ENCODE measurements at places on chromosomes 1 and 21.

- no peak for DNase-seq
These were observed 40.1 kb downstream of the TRIM62 start for GRCh38 chr1:33141781-33142180.

GRCh38 chr1:23777979-23778814 lies at the start of gene PITHD1:
TSS of gene PITHD1 (plus strand) at chr1:23778418. CDS start at chr1:23778516, 98 bp downstream.
- peak; percentile 71 for DNase-seq

- DNase-seq = no peak
These were observed 16.3 kb upstream of the SRSF4 start for GRCh38 chr1:29197993-29198392.

GRCh38 chr1:32361308-32361673 lies 994 bp downstream of the FAM229A start:
- DNase-seq = no peak

GRCh38 chr1:204852854-204853253 lies 17.8 kb upstream of the NFASC start:
- no peak for DNase-seq

- DNase-seq = no peak
These were observed 31.0 kb upstream of the MED18 start for GRCh38 chr1:28297826-28298225.

DNA sequence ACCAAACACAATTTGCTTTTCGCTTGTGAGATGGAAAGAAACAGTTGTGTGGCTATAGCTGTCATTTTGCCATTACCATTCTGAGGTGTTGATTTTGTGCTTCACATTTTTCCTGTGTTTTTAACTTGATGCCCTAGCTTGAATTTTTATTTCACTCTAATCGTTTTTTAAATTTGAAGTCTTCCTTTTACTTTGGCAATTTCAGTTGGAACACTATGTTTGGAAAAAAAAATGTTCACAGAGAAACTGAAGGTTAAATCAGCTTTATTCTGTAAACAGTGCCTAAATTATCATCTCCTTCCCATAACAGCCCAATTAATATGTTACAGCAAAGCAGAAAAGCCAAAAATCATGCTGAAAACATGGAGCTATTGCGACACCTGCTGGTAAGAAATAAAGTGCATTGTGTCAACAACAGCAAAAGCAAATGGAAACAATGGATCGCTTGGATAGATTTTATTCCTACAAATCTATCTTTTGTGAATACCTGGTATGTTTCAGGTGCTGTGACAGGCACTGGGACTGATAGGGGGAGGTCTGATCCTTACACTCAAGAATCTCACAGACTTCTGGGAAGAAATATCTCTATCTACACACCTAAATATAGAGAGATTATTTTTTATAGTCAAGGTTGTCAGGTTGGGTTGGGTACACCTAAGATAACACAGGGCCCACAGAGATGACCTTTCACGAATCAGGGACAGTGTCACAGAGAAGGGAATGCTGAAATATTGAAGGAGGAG lies 16.2 kb upstream of the ERICH3 start:
- DNase-seq = no peak

- peak; percentile 73 for DNase-seq
These were observed 5.8 kb upstream of the EPS8L3 start for GRCh38 chr1:109769330-109770078.

GRCh38 chr1:219993554-219994433 lies 52.5 kb downstream of the EPRS1 start:
- no peak for DNase-seq

GRCh38 chr1:177183836-177184235 lies 13.1 kb downstream of the BRINP2 start:
- DNase-seq = no peak

- DNase-seq = no peak
These were observed 16.4 kb downstream of the RPL5 start for GRCh38 chr1:92848201-92848600.

DNA sequence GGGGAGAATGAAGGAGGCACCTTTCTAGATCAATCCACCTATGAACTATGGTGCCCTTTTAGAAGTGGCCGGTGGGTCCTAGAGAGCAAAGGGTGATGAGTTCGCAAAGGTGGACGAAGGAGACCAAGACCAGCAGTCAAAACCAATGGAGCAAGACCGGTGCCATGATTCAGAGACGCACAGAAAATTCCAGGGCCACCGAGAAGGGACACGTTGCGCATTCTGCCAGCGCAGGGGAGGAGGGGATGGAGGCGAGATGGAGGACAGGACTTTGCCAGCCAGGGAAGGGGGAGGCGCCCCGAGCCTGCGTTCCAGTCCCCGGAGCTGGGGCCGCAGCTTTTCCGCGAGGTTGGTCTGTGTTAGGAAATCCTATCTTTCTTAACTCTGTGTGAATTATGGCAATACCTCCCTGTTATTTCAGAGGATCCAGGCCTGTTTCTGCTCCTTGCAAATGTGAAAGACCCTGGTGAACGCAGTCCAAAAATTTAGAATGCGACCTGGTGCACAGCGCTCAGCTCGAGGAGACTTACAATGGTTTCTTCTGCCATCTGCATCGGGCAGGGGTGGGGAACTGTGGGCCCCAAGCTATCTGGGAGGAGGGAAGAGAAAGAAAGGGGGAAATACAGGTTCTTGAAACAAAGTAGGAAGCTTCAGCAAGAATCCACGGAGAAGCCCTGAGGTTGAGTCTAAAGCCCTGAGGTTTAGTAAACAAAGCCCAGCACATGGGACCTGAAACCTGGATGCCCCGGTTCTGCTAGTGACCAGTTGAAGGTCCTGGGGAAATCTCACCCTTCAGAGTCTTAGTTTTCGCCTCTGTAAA lies 129.4 kb downstream of the MRPS6 start:
- DNase-seq = no peak

GRCh38 chr1:17678011-17678410 lies 77.1 kb upstream of the ACTL8 start:
- DNase-seq = no peak

DNA sequence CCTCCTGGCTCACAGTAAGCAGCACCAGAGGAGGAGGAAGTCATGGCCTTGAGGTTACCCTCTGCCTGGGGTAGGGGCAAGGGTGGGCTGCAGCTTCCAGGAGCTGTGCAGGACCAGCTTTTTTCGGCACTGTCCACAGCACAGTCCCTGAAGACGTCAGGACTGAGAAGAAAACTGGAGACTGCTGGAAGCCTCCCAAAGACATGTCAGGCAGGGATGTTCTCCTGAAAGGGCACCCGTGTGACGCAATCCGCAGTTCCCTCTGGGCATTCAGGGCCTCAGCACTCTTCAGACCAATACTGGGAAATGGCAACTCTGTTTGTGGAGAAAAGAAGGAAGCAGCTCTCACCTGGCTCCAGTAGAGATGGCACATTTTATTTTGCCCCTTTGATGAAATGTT lies 64.8 kb upstream of the TENT5C start:
- peak; percentile 37 for DNase-seq

DNA sequence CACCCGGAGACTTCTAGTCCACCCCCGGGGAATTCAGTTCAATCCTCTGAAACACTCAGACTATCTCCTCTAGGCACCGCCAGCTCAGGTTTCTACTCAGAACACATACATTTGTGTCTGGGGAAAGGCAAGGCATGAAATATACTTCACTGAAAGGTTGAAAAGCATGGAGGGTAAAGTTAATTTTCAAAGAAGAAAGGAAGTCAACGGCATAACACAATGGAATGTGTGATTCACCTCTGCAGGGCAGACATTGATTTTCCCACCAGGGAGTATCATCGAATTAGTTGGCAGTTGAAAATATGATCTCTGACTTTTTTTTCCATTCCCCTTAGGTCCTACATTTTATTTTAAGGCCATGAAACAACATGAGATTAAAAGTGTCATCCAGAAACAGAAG lies 669.4 kb downstream of the SMYD3 start:
- DNase-seq = peak; percentile 11

DNA sequence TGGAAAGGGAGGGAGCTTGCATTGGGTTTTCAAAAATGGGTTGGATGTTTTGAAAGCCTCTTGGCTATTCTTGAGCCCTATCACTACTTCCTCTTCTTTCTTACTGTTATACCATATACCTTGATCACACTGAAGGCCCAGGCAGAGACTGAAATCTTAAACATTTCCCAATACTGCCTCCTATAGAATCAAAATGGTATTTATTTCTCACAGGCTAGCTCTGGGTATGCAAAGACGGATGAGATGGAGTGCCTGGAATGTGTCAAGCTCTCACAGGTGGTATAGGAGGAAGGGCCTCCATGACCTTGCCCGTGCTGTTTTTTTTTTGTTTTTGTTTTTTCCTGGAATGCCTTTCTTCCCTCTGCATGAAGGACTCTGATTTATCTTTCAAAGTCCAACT lies 268.4 kb upstream of the USP24 start:
- no peak for DNase-seq

DNA sequence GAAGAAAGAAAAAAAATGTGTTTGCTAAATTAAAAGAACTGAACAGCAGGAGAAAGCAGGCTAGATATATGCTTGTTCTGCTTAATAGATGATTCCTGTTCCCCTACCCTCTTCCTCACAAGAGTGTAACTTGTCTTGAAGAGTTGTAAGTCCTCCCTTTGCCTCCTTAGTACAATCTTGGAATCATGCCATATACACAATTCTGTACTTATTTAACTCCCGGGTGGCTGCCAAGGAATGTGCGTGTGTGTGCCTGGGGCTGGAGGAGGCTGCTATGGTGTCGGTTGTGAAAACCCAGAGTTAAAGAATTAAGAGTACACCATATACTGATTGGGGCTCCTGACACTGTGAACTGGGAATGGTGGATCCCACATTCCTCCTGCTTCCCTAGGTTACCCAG lies 194.2 kb downstream of the SIPA1L2 start:
- no peak for DNase-seq

DNA sequence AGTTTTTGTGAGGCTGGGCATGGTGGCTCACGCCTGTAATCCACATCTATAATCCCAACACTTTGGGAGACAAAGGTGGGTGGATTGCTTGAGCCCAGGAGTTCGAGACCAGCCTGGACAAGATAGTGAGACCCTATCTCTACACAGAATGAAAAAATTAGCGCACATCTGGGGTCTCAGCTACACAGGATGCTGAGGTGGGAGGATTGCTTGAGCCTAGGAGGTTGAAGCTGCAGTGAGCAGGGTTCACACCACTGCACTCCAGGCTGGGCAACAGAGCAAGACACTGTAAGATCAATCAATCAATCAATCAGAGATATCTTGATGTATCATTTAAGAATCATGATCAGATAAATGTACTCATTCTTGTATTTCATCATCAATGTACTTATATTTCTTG lies 7.1 kb downstream of the ZYG11B start:
- no peak for DNase-seq

- DNase-seq = no peak
These were observed 91.8 kb downstream of the ADCY10 start for GRCh38 chr1:167821969-167822685.

DNA sequence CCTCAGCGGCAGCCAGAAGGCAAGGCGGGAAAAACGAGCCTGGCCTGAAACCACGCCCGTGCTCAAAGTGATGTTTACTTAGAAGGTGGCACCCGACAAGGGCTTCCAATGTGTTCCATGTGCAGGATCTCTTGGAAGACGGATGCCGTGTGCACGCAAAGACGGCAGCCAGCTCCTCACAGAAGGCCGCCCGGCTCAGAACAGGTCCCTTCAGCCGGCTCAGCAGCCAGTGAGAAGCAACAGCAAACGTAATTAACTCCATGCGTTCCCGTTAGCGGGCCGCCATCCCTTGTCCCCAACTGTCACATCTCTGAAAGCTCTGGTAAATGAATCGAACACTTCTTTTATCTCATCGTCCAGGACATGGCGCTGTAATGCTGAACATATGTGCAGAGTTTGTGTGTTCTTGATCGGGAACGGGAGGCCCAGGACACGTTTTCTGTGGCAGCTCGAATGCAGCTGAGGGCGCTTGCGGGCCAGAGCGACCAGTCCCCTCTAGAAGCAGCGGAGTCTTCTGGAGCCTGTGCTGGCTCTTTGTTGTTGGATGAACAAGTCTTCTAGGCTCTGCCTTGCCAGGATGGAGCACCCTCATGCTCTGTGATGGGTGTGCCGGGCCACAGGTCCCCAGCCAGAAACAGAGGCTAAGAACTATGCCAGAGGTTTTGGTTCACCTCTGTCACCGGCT lies 94.6 kb upstream of the ARHGEF16 start:
- no peak for DNase-seq

DNA sequence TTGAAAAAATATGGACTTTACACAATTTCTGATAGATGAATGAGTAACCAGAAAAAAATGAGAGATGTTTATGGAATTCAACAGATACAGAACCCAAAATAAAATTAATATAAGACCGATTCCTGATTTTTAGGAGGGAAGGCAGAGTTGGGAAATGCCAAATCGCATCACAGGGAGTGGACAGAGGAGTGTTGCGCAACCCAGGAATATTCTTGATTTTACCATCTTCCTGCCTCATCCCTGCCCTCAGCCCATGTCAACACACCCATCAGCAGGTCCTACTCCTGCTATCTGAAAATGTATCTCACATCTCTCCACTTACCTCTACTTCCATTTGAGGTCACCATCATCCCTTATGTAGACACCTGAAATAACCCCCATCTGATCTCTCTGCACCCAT lies 221.0 kb downstream of the DSCAM start:
- DNase-seq = no peak

DNA sequence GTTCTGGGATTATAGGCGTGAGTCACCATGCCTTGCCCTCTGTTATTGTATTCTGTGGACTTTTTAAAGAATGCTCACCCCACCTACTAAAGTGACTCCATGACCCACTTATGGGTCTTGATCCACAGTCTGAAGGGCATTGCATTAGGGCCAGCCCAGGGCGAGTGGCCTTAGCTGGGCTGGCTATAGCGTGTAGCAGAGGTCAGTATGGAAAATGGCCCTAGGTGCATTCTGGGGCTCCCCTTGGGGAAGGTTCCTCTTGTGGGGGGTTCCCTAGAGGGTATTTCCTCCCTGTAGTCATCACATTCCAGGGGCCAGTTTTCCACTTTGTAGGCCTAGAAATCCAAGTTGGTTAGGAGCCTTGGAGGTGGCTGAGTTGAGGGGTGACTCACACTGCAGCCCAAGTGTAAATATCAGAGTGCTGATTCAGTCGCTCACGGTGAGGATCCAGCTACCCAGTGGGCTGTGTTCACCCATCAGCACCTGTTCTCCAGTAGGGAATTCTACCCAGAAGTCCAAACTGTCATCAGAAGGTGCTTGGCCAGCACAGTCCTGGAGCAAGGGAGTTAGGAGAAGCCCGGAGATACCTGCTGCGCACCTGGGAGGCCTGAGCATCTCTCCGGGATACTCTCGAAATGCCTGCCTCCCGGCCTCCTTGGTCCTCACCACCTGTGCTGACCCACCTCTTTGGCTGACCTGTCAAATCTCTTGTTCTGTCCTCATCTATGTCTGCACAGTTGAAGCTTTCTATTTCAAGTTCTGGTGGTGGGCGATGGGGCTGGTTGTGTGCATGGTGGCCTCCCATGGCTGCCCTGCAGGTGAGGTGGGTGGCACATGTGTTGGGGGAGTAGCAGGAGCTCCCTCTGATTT lies 52.2 kb downstream of the NENF start:
- DNase-seq = peak; percentile 86

DNA sequence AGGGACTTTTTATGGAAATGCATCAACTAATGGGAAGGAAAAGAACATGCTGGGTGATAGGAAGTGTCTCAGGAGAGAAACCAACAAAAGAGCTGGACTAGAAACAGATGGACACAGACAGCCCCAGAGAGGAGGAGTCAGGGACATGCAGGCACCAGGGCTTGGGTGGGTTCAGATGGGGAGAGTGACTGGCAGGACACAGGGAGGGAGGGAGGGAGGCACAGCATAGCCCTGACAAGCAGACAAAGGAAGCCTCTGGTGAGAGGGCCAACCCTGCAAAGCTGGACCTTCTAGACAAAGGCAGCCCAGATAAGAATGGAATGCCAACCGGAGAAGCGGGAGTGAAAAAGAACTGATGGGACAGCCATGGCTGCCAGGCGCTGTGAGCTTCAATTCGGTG lies 568.8 kb downstream of the AJAP1 start:
- DNase-seq = no peak
